Activated T-cell treated with anti-CD3 and anti-CD28 coated beads, Interleukin-2, amount 50 U/mL, for 48 hours (primary cell): ENCODE measurements at places on chromosomes 12 and 14.

DNA sequence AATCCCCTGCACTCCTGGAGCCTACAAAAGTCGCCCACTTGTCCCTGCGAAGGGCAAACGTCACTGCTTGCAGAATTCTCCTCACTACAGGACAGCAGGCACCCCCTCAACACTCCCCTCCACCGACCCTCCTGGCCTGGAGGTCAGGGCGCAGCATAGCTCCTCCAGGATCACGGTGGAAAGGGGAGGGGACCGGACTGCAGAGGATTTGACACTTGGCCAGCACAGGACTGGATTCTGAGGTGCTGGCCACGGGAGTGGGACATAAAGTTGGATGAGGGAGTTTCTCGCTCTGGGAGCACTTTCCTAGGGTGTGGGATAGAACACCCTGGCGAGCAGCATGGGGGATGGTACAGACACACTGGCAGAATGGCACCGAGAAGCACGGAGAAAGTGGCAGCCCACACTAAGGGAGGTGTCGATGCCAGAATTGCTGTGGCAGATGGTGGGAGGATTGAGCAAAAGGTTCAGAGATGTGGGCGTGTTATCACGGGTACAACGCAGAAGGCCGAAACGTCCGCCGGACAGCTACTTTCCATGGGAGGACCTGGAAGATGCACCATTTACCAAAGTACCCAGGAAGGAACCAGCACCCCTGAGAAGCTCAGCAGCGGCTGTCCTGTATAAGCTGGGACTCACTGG, 51.4 kb upstream of the DIO3 start:
- DNase-seq, result no peak

GRCh38 chr12:59082952-59083351, 162.6 kb upstream of the LRIG3 start:
- no peak for DNase-seq

GRCh38 chr12:96386794-96387193, 13.4 kb downstream of the CDK17 start:
- DNase-seq, result no peak

- DNase-seq, result no peak
These were observed 66.9 kb downstream of the CMKLR1 start for GRCh38 chr12:108271951-108272872.
